ENCODE measurements at places on chromosomes 12 and 14.
A peak's percentile ranks its signal among the peaks of the same experiment; 100 is the strongest.

DNA sequence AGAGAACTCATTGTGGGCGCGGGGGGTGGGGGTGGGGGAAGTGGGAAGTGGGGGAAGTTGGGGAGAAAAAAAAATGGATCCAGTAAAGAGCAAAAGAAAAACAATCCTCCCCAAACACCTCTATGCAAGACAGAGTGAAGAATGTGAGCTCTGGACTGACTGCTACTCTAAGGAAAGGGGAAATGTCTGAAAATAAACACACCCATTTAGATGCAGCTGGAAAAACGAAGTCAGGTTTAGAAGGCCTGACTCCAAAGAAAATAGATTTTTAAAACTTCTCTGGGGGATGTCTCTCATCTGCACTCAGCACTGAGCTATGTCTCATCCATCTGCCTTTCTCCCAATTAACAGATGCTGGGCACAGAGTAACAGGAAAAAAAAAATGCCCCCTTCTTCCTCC, 904.4 kb downstream of the GALC start:
- no peak for DNase-seq

DNA sequence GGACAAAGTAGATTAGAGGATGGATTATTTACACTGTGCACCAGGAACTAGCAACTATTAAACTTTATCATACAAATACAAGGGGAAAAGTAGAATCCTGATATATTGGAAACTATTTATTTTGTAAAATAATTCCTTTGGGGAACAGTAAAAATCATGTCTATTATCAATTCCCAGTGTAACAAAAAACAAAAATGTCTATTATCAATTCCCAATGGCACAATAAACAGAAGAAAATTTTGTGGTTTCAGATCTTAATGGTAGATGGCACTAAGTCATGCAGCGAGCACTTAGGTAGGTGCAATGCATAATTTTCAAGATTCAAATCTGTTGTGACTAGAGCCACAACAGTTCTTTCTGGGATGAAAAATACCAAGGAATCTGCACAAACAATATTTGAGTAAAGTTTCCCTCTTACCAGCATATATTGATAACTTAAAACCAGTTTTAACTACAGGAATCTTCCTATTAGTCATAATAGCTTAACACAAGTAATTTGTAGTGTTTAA, 13.7 kb downstream of the CFL2 start:
- DNase-seq = no peak

- no peak for DNase-seq
These were observed 1.7 kb upstream of the ANKRD33 start for GRCh38 chr12:51886021-51886710.

DNA sequence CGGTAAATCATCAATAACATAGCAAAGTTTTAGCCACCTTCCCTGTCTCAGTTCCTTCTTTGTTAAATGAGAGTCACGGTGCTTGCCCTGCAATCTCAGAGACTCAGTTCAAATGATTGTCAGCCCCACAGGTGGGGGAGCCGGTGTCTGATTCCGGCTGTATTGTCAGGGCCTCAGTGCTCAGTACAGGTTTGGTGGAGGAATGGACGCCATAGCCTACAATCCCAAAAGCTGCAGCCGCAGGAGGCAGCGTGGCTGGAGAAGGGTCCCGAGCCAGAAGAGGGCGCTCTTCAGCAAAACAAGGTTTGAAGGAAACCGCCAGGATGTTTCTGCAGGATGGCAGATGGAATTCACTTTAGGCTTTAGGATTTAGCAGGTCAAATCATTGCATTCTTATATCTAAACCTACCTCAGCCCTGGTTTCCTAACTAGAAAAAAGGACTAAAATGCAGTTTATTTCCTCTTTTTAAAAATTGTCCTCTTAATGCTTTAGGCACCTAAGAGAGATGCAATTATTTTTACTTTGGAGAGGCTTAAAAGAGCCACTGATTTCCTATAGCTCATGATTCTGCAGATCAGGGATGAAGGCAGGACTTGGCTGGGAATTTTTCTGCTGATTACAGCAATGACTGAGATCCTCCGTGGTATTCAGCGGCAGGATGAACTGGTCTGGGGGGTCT, 29.2 kb downstream of the FOS start:
- peak; percentile 77 for DNase-seq

- no peak for DNase-seq
These were observed 16.4 kb downstream of the DAO start for GRCh38 chr12:108896336-108896735.

GRCh38 chr14:20853042-20853441, 38.1 kb upstream of the RNASE3 start:
- no peak for DNase-seq

GRCh38 chr12:22979854-22980469, 355.0 kb downstream of the ETNK1 start:
- no peak for DNase-seq

- no peak for DNase-seq
These were observed 35.0 kb downstream of the PIK3C2G start for GRCh38 chr12:18296201-18296908.

Measured in activated CD4-positive, CD25-positive, alpha-beta regulatory T cell treated with anti-CD3 and anti-CD28 coated beads, Interleukin-2, amount 50 U/mL, for 72 hours (primary cell).